Bronchial epithelial cell (primary cell): ENCODE measurements at places on chromosomes 6 and 20. TPM values are rescaled to one million over a fixed set of nuclear protein-coding genes. Genes with fewer than 3 reads are reported as not detected.
A peak's percentile ranks its signal among the peaks of the same experiment; 100 is the strongest.

The ENPP5 gene
- 0.26 and 0.64 TPM in 2 replicates for total RNA-seq

The CST5 gene
- total RNA-seq, result not detected in 2 replicates

The FARS2 gene
- total RNA-seq, result 22.4 and 27.4 TPM in 2 replicates

The SNAP91 gene
- total RNA-seq, result under 0.01 TPM in 1 of 2 replicates, not detected in the other

The ATP6V1G2 gene
- 0.26 and 0.51 TPM in 2 replicates for total RNA-seq

GRCh38 chr6:31734821-31735406 is 1.4 kb downstream of the CLIC1 start:
- peak; percentile 86 for DNase-seq

GRCh38 chr6:43996618-43997344 is 130.5 kb downstream of the MRPL14 start:
- DNase-seq, result no peak

DNA sequence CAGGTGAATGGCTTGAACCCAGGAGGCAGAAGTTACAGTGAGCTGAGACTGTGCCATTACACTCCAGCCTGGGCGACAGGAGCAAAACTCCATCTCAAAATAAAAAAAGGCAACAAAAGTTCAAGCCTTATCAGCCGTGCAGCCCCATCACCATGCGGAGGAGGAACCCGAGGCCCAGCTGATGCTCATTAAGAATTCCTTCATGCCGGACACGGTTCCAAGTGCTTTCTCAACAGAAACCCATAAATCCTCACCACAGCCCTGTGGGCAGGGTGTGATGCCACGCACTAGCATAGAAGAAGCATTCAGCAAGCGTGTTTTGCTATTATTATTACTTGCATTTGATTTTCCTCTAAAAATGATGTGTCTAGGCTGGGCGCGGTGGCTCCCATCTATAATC is 56.3 kb downstream of the PREX1 start:
- DNase-seq, result no peak

DNA sequence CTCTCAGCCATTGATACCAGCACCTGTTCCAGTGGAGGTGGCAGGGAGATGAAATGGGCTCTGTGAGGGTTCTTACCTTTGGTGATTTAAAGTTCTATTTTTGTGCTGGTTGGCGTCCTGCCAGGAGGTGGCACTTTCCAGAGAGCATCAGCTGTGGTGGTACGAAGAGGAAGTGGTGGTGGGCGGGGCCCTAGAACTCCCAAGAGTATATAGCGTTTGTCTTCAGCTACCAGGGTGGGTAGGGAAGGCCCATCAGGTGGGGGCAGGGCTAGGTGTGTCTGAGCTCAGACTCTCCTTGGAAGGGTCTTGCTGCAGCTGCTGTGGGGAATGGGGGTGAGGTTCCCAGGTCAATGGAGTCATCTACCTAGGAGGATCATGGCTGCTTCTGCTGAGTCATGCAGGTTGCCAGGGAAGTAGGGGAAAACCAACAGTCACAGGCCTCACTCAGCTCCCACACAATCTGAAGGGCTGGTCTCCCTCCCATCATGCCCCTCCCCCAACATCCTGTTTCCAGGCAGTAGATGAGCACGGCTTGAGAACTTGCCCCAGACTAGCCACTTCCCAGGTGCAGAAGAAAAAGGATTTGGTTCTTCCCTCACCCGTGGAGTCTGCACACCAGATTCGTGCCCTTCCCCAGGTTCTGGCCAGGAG is 46.6 kb downstream of the MOXD1 start:
- DNase-seq, result peak; percentile 77
